ENCODE measurements at places on chromosomes 6 and 20.

DNA sequence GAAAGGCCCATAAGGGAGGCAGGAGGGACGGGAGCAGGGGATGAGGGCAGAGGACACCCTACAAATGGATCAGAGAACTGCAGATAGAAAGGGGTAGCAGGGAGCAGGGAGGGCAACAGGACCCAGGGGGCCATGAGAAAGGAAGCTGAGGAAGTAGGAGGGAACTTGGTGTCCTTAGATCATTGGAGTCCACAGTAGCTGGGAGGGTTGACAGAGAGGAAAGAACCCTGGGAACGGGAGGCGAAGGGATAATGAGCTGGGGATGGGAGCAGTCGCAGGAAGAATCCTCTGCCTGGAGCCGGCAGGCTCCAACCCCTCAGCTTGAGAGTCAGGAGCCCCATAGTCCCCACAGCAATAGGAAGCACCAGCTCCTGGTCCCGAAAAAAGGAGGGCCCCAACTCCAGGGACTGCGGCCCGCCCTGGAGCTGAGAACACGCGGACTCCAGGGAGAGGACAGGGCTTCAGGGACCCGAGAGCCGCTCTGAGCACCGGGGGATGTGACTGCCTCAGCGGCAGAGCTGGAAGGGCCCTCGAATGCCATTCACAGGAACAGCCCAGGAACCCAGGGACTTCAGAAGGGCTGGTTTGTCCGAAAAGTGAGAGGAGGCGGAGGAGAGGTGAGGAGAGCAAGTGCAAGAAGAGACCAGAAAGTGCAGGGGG is 32.7 kb downstream of the HLA-A start:
- no peak for DNase-seq

DNA sequence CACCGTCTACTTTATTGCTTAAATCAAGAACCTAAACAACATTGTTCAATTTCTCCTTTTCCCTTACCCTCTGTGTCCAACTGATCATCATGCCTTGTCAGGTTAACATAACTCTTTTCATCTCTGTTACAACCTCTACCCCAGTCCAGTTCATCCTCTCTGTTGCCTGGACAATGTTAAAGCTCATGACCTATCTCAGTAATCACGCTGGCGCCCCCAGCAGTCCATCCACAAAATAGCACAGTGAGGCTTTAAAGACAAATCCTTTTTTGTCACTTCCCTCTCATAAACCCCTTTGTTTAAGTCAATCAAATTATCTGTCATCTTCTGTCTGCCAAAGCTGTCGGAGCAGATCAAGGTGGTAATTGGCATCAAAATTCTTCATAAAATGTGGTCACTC is 140.1 kb downstream of the QKI start:
- DNase-seq, result peak; percentile 14

DNA sequence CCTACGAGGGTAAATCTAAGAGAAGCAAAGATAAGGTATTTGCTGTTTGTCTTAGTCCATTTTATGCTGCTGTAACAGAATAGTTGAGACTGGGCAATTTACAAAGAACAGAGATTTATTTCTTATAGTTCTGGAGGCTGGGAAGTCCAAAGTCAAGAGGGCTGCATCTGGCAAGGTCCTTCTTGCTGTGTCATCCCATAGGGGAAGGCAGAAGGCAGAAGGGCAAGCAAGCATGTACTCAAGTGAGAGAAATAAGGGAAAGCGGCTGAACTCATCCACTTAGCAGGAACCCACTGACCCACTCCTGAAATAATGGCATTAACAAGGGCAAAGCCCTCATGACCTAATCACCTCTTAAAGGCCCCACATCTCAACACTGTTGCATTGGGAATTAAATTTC is 102.7 kb downstream of the AGPAT4 start:
- DNase-seq, result no peak

GRCh38 chr20:57124366-57124765 is 142.1 kb downstream of the BMP7 start:
- no peak for DNase-seq

DNA sequence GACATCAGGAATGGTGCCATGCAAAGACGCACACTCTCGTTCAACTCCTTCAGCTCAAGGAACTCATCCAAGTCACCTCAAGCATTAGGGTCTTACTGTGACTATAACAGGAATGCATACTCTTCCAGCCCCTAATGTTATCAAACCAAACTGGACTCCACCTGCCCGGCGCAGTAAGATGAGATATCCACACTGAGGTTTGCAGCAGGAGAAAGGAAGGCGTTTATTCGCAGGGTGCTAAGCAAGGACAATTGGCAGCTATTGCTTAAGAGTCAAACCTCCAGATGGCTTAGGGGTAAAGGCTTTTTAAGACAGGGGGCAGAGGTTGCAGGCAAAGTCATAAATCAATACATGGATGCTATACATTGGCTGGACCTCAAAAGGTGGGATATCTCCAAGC is 159.4 kb upstream of the TAB2 start:
- DNase-seq, result no peak

DNA sequence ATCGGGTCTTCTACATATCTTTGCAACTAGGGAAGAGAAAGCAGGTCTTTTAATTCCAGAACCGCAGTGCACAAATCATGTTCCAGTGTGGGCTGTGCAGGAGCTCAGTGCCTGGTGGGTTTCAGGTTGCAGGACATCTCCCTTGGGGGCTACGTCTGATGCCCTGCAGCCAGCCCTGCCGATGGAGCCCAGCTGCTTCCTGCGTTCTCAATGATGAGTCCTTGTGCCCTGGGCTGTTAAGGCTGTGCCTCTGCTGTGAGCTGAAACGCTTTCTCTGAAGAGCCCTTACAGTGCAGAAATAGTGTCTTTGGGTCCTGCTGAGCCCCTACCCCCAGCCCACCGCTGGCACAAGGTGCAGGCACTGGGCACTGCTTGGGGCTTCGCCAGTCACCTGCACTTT is 192.9 kb downstream of the SYNDIG1 start:
- DNase-seq, result no peak

DNA sequence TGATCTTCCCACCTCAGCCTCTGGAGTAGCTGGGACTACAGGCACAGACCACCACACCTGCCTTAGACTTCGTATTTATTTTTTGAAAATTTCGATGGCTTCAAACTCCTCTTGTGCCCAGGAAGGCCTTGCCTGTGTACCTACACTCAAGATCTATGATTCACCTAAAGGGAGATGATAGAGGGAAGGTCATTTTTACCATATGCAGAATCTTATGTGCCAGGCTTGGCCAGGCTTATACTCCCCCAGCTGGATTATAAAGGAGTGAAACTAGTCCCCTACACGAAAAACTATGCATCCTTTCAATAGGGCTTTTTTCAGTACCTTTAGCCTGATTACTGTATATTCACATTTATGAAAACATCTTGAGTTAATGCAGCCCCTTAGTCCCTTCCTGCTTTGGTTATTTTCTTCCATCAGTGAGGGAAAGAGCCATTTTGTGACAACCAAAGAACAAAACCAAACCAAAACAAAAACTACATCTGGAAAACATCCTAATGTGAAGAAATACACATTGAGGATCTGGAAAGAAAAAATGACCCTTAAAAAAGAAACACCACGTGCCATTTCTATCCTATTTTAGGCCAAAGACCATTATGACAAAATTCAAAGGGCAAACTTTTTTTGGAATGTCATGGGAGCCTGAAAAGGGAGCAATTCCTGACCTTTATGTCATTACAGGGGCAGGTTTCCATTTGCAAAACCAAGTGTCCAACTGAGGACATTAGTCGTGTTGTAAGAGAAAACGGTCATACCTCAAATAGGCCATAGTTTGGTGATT is 34.7 kb downstream of the RIPOR2 start:
- no peak for DNase-seq

- DNase-seq, result no peak
Observed at GRCh38 chr6:125577124-125577662, 172.2 kb upstream of the HEY2 start.

- DNase-seq, result no peak
Observed at GRCh38 chr20:53576195-53576580, 17.5 kb downstream of the ZNF217 start.

DNA sequence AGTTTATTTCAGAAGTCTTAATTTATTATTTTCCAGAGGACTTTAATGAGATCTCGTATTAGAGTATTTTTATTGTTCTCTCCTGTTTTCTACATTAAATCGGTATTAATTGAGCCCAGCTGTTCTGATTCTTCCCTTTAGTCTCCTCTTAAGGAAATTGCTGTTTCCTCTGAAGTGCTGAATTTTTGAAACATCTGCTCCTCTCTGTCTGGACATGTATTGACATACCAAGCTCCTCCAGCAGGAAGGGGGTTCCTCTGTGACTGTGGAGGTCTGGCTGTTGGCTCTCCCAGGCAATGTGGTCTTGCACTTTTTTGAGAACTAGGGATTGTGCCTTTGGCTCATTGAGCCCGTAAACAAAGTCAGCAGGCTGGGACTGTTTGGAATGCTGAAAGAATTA is 74.9 kb downstream of the MAP3K4 start:
- no peak for DNase-seq

GRCh38 chr20:35917077-35917476 is 37.2 kb downstream of the SCAND1 start:
- no peak for DNase-seq

- no peak for DNase-seq
Observed at GRCh38 chr20:47609001-47609400, 107.3 kb downstream of the NCOA3 start.

GRCh38 chr6:127768223-127768622 is 132.6 kb downstream of the THEMIS start:
- no peak for DNase-seq

GRCh38 chr20:51093240-51093763 is 70.4 kb upstream of the KCNG1 start:
- DNase-seq, result no peak

- DNase-seq, result peak; percentile 9
Observed at GRCh38 chr6:160348223-160349019, at the start of gene SLC22A3. TSS of gene SLC22A3 (plus strand) at chr6:160348378. CDS start at chr6:160348420, 42 bp downstream.

- DNase-seq, result no peak
Observed at GRCh38 chr20:7773511-7773910, 166.7 kb downstream of the HAO1 start.

GRCh38 chr6:5079692-5080091 is 5.4 kb upstream of the PPP1R3G start:
- DNase-seq, result no peak

GRCh38 chr6:107692351-107692750 is 131.8 kb downstream of the SCML4 start:
- no peak for DNase-seq

GRCh38 chr20:50403565-50404418 is 106.4 kb upstream of the PTPN1 start:
- DNase-seq, result no peak

DNA sequence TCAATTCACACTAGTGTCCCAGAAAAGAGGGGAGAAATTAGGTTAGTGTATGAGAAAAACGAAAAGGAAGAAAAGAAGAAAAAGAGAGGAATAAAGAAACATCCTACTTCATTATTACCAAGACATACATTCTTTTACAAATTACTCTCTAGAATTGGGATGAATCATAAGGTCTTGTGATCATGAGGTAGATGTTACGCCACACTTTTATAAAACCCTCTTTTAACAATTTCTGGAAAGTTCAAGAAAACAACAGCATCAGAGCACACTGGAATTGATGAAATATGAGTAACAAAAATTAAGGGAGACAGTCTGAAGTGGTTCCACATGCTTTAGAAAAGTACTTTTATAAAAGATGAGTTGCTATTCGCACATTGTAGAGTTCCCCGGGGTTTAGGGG is 32.6 kb upstream of the NRSN1 start:
- DNase-seq, result no peak

DNA sequence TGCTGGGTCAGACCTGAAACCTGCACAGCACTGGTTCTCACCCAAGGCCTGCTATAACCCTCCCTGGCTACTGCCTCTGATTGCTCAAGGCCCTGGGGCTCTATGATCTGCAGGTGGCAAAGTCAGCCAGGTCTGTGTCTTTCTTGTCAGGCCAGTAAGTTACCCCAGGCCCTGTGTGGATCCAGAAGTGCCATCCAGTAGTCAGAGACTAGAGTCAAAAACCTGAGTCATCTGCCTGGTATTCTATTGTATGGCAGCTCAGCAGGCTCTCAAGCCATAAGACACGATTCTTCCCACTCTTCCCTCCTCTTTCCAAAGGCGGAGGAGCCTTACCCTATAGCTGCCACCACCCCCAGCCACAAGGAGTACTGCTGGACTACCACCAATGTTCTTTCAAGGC is 593.0 kb downstream of the FRK start:
- no peak for DNase-seq

- DNase-seq, result peak; percentile 56
Observed at GRCh38 chr20:64279826-64280459, 24.4 kb downstream of the PCMTD2 start.

GRCh38 chr20:38132156-38132909 is 32.7 kb downstream of the TGM2 start:
- DNase-seq, result no peak
